ENCODE measurements at places on chromosomes 3 and 15.

GRCh38 chr15:39127151-39127790, 453.6 kb upstream of the THBS1 start:
- no peak for DNase-seq

GRCh38 chr3:119294696-119295671, 801 bp downstream of the ARHGAP31 start:
- DNase-seq = no peak

DNA sequence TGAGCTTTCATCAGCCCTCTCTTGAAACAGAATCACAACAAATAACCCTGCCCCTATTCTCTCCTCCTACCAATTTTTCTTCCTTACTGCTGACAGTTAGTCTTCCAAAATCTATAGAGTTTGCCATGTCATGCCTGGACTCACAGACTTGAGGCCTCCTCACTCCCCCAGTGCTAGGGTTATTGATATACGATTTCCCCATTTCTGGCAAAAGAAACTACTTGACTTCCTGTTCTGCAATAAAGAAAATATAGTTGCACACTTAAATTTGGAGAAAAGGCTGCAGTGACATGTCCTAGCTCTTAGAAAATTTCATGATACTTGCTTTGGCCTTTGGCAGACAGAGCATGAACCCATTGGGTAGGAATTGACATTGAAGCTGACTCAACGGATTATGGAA, 75.9 kb downstream of the CYP19A1 start:
- DNase-seq = no peak

DNA sequence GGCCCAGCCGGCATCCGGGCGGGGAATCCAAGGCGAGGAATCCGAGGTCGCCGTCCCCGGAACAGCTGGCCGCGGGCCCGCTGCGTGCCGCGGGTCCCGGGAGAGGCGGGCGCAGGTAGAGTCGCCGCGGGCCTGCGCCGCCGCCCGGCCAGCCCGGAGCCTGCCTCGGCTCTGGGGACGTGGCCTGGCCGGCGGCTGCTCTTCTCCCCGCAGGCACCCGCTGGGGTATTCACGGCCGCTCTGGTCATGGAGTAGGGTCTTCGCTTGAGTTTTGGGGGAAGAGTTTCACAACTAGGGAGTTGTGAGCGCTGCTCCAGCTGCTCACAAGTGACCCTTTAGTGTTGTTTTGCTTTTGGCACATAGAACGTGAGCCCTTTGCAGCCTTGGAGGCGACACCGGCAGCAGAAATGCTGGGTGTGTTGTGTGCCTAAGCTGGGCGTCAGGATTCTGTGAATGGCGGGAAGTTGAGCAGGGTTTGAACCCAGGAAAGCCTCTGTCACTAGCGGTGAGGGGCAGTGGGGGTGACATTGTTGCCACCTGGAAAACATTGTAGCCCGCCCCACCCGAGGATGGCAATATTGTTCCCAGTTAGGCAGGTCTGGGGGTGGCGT, 4.0 kb downstream of the TRIM71 start:
- no peak for DNase-seq

GRCh38 chr3:109679664-109680063, 342.3 kb upstream of the DPPA4 start:
- no peak for DNase-seq

- no peak for DNase-seq
Observed at GRCh38 chr3:172626021-172626640, 84.7 kb downstream of the NCEH1 start.

DNA sequence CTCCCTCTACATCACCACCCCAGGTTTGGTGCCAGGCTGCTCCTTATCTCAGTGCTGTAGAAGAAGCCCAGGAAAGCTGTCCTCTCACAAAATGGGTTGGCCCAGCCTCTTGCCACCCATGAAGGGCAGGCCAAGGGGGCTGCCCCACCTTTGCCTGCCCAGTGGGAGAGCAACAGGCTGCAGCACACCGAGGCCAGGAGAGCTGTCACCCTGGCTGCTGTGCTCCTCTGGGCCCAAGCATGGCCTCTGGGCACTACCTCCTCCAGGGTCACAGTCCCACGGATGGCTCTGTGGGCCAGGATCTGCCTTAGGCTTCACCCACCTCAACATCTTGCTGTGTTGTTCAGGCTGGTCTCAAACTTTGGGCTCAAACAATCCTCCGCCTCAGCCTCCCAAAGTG, 6.4 kb upstream of the STAB1 start:
- DNase-seq = no peak

GRCh38 chr15:68504681-68505170, 72.8 kb upstream of the ITGA11 start:
- no peak for DNase-seq

DNA sequence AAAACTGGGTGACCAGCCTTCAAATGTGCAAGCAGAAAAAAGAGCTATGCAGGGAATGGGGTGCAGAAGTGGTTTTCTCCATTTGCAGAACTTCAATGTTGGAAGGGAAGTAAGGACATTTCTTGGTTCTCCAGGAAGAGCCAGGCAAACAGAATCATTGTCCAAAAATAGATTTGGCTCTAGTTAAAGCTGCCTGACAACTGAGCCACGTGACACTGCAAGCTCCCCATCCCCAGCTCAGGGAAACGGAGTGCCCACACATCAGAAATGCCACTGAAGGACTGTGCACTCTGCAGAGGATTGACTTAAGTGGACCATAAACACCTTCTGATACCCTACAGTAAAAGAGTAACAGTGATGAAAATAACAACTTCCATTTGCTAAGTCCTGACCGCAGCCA, 195.6 kb upstream of the NSMCE3 start:
- no peak for DNase-seq

DNA sequence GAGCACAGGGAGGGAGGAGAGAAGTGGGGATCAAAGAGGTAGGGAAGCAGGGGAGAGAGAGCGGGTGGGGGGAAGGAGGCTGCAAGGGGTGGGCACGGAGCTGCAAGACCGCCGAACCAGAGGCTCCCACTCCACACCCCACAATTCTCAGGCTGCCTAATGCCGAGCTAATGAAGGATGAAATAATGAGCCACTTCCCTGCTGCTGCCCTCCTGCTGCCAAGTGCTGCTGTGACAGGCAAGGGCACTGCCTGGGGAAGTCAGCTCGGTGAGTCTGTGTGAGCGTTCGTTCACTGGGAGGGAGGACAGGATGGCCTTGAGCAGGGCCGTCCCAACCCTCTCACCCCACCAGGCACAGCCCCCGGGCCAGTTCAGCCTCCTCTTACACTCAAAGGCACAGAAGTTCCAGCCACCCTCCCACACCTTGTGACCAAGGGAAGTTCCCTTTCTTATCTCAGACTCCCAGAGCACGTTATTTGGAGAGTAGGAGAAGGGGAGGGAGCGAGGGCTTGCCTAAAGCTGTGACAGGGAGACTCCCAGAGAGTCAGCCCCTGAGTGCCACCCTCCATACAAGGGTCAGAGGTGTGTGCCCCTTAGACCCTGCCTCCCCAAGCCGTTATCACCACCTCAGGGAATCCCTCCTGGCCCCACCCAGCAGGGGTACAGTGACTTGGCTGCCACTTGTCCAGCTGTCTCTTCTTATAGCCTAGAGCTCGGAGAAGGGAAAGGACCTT, 12.4 kb downstream of the GLYCTK start:
- DNase-seq = no peak

DNA sequence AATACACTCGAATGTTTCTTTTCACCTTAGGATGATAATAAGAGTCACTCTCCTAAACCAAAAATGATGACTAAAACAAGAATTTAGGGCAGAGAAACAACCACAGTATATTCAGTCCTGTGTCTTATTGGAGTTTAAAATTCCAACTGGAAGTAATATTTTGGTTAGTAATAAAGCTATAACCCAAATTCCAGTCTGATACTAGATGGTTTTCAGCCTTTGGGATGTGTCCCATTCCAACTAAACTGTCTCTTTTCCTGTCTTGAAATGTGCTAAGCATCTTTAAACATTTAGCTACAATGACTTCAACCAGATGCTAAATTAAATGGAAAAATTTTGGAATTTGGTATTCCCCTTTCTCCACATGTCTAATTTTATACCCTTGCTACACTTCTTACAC, 510.0 kb downstream of the ROBO1 start:
- DNase-seq = no peak

DNA sequence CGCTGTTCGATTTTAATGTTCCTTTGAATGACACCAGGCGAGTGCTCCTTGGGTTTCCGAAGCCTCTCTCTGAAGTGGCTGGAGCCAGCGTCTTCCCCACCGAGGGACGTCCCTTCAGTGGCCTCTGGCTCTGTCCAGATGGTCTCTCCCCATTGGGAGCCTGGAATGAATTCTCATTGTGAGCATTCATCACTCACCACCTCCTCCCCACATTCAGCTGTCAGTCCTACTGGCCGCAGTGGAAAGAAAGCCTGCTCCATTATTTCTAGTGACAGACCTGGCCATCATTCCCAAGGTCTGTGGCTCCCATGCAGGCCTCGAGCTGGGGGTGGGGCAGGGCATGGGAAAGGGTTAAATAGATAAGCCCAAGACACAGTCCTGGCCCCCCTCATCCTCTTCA, 35.2 kb downstream of the ZNF710 start:
- no peak for DNase-seq

- DNase-seq = no peak
Observed at GRCh38 chr3:187960820-187961219, 193.1 kb upstream of the LPP start.

- DNase-seq = no peak
Observed at GRCh38 chr3:64111872-64112271, 88.6 kb upstream of the PSMD6 start.

GRCh38 chr15:64515825-64516224, 55.4 kb downstream of the ZNF609 start:
- no peak for DNase-seq

DNA sequence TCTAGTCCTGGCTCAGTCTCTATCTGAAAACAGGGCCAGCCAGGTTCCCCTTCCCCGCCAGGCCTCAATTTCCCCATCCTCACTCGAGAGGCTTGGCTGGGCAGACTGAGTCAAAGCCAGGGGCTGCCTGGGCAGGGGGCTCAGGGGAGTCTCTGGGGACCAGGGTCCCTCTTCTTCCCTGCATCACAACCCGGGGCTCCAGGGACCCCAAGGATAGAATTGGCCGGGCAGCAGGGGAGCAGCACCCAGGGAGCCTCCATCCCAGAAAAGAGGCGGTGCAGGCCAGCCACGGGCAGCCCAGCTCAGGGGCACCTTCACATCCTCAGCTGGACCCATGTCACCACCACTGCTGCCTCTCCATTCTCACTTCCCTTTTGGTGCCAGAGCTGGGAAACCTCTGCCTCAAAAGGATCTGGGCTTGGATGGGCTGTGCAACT, 13.3 kb upstream of the PLXND1 start:
- no peak for DNase-seq

DNA sequence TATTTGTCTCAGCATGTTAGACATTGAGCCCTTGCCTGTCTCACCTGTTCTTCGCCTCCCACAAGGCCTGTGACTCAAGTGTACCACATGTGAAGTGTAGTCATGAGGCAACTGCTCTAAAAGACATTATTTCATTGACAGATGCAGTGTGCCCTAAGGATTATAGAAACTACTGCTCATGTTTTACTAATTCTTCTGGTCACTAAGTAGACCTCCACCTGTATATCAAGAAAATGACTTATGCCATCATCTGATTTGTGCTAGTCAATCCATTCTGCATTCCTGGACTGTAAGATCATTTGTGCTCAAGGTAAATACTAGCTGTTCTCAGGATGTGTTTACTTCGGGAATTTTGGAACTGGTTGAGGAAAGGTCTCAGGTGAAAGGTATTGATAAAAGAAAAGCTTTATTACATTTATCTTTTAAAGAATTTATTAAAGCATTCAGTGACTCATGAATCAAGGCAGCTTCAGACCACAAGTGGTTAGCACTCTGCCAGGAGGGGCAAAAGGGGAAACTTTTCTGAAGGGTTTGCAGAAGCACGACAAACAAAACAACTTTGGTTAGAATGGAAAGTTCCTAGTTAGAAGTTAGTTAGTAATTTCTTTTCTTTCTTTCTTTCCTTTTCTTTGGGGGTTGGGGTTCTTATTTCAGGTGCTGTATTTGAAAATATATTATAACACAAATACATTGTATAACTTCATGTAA, 465.3 kb upstream of the CBLB start:
- DNase-seq = no peak

DNA sequence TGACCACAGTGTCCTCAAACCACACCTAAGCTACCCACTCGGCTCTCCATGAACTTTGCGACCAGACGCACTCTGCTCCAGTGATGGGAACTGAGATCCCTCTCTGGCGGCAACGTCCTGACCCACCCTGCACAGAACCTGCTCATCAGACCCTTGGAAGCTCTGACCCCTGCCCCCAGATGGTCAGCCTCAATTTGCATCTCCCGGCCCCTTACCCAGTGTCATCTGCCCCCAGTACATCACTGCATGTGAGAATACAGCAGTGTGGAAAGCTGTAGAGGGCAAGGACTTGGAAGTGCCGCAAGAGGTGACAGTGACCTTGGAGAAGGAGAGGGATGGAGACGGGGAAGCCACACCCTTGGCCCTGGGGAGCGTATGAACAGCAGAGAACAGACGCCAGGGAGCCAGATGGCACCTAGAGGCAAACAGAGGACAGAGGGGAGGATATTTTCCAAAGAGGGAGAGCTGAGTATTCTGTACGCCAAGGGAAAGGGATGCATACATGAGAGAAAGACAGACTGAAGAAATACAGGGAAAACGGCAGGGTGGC, 192.0 kb downstream of the XXYLT1 start:
- no peak for DNase-seq

- DNase-seq = no peak
Observed at GRCh38 chr15:34850121-34850520, 54.8 kb upstream of the ACTC1 start.

- DNase-seq = no peak
Observed at GRCh38 chr3:64684715-64685261, 3.0 kb downstream of the ADAMTS9 start.

- DNase-seq = no peak
Observed at GRCh38 chr15:98083203-98083910, 122.9 kb downstream of the ARRDC4 start.

DNA sequence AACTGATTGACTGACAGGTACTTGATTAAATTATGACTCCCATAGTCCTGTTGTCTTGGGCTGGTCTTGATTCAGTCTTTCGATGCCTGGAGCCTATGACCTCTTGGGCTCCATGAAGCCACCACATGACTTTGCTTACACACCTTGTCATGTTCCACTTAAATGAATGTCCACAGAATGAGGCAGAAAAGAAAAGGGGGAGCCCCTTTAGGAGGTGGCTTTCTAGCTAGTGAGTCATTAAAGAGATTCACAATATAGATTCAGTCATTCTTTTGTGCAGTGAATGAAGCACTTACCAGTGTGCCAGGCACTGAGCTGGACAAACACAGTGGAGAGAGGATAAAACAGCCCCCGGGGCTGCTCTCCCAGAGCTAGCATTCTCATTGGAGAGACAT, 17.1 kb downstream of the VIPR1 start:
- no peak for DNase-seq

Measured in stimulated activated CD4-positive, alpha-beta T cell treated with anti-CD3 and anti-CD28 coated beads, TNF-alpha, amount 100 ng/mL, for 1 hour (primary cell).